ENCODE measurements at places on chromosomes 2 and 18.

DNA sequence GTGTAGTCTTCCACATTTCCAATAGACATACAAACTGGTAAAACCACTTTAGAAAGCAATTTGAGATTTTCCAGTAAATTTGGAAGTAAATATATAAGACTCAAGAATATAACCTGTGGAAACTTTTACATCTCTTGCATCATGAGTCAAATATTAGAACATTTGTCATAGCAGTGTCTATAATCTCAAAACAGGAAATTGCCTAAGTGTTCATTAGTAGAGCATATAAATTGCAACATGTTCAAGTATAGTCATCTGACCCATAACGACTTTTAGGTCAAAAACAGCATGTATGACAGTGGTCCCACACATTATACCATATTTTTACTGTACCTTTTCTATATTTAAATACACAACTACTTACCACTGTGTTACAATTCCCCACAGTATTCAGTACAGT lies 555.9 kb upstream of the VRK2 start:
- no peak for DNase-seq

DNA sequence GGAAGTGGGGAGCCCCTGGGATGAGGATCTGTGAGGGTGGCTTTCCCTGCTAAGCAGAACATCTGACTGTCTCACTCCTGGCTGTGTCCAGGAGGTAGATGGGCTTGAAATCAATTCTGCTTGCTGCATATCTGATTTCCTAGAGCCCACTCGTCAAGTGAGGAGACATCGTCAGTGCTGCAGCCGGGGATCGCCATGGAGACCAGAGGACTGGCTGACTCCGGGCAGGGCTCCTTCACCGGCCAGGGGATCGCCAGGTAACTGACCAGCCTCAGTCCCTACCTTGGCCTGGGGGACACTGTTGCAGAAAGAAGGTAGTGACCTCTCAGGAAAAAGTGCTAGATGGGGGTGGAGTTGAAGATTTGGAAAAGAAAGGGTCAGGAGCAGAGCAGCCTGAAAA lies 31.3 kb downstream of the CNGA3 start:
- no peak for DNase-seq

- no peak for DNase-seq
Observed at GRCh38 chr2:88845772-88846661, 154.5 kb downstream of the RPIA start.

- no peak for DNase-seq
Observed at GRCh38 chr2:168220965-168221819, 26.2 kb downstream of the STK39 start.

- DNase-seq, result no peak
Observed at GRCh38 chr2:203501873-203502272, 33.2 kb downstream of the RAPH1 start.

DNA sequence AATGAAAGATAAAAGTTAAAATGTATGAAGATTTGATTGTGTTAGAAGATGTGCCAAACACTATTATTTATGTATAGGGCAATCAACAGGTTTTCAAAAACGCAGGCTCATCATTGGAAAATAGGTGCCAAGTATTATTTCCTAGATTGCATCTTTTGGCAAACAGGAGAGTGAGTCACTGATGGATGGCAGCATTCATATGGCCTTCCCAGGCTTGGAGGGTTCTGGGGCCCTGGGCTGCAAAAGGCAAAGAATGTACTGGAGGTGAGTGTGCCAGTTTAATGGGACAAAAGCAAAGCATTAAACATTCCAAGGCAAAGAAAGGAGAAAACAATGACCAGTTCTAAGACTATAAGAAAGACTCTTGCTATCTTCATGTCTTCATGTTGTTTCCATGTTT lies 379.4 kb downstream of the RIT2 start:
- no peak for DNase-seq

GRCh38 chr18:23238152-23238531 lies 102.9 kb downstream of the CABLES1 start:
- peak; percentile 85 for DNase-seq

DNA sequence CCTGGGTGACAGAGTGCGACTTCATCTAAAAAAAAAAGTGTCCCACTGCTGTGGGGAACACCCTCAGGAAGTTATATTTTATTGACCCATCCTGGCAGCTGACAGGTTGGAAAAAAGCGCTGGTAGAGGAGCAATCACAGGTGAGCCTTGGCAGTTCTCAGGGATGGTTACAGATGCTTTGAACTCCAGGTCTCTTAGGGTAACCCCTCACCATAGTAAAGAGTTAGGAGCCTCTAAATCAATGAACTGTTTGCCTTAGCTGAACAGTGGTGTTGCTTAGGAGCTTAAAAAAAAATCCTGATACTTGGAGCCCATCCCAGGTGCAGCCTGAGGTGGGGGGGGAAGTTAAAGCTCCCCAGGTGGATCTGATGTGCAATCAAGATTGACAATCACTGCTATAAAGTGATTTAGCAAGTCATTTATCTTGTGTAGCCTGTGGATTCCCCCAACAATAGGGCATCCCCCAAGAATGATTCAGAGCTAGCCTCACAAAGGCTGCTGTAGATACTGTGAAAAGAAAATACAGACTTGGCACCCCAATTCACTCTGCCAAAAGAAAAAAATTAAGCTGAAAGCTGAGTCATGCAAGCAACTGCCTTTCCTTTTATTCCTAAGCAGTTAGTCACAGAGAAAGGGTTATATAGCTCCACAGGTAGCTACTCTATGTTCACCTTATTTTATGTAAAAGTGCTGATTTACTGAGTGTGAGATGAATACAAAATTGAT lies 14.8 kb downstream of the SLC16A14 start:
- DNase-seq, result peak; percentile 70

DNA sequence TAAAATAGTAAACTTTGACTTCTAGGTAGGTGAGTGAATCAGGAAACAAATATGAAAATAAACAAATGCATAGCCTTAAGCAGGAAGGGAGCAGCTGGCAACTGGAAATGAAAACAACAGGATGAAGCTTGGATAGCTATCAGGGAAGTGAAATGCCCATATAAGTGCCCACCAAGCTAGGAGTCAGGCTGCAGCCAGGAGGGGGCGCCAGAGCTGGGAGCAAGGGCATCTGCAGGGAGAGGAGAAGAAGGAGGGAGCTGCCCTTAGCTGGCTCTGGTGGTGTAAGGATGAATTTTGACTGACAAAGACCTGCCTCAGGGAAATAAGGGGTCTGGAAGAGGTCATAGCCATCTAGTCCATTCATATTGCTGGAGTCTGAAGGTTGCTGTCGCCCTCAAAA lies 298.3 kb downstream of the TDRD15 start:
- DNase-seq, result no peak

DNA sequence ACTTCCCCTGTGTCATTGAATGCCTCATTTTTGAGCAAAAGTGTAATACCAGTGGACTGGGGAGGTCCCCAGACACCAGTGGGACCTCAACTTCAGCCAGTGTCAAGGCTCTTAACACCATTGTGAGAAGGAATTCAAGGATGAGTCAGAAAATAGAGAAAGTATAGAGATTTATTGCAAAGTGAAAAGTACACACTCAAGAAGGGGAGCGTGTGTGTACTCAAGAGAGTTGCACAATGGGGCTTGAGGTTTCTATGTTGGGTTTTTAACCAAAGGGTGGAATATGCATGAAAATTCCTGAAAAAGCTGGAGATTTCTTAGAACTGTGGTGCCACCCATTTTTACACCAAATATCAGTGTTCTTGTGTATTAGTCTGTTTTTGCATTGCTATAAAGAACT lies 81.9 kb downstream of the ADCYAP1 start:
- no peak for DNase-seq

DNA sequence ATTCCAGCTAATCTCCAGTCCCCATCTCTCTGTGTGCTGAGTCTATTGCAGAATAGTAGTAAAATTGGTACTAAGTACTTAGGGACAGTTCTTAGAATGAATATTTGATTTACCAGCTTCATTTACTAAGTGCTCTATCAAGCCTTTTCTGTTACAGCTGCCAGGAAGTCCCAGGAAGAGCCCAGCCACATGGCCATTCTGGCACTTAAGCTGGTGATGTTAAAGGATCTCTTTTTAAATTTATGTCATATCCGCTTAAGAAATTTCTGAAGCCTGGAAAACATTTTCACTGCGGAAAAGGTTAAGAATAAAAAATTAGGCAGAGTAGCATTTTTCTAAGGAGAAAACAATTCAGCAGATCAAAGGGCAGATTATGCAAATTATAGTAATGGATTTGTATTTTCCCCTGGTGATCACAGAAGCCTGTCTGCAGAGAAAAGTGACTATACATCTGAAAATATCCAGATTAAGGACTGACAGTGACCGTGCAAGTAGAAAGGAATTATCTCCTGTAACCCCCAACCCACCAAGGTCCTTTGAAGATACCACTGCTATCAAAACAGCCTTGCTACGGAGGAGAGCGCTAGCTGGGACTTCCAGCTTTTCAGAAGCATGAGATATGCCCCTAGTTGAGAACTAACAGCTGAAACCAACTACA lies 260.8 kb downstream of the SH3BP4 start:
- no peak for DNase-seq

- DNase-seq, result no peak
Observed at GRCh38 chr2:143764261-143764660, 635.0 kb downstream of the ARHGAP15 start.

DNA sequence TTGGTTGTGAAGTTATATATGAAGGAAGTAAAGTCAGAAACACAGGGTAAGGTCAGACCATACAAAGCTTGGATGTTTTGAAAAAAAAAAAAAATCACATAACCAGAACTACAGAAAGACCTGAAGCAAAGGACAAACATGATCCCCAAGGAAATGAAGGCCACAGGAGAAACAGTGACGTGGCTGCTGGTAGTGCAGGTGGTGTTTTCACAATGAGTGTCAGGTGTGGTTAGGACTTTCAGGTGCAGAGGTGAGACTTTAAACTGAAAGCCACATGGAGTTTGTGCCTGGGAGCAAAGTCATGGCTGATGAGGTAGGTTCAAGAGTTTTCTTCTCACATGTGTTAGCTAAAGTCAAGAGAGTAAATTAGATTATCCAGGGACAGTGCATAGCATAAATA lies 270.7 kb downstream of the PIEZO2 start:
- no peak for DNase-seq
